A549 treated with RU486 at 1 μM for 4 hours (cell line): ENCODE measurements at places on chromosomes 1 and 21. TPM values are rescaled to one million over a fixed set of nuclear protein-coding genes. Genes with fewer than 3 reads are reported as not detected.

POU3F1 gene
- total RNA-seq, result 0.11 TPM in 1 of 5 replicates, not detected in the others

OR2T29 gene
- total RNA-seq, result not detected in 5 replicates

RHCE gene
- total RNA-seq, result not detected in 5 replicates

C1orf87 gene
- not detected in 5 replicates for total RNA-seq

VAV3 gene
- total RNA-seq, result 0.79 to 2.1 TPM (median 1.3 TPM) in 5 replicates

USP21 gene
- total RNA-seq, result 18.0 to 24.6 TPM (median 20.0 TPM) in 5 replicates
